ENCODE measurements at places on chromosomes 5 and 9. TPM values are rescaled to one million over a fixed set of nuclear protein-coding genes. Genes with fewer than 3 reads are reported as not detected.

GRCh38 chr9:121459513-121459912, 40.1 kb downstream of the GGTA1 start:
- H3K27ac ChIP-seq = no peak overlapping the region
- DNase-seq = no peak
- peaks cover 35% of the 10 kb centered on the region for H3K27me3 ChIP-seq
- H3K36me3 ChIP-seq = no peaks in the 10 kb centered on the region
- no peaks in the 10 kb centered on the region for H3K4me1 ChIP-seq

STC2 gene
- total RNA-seq = 71.7 TPM

DNA sequence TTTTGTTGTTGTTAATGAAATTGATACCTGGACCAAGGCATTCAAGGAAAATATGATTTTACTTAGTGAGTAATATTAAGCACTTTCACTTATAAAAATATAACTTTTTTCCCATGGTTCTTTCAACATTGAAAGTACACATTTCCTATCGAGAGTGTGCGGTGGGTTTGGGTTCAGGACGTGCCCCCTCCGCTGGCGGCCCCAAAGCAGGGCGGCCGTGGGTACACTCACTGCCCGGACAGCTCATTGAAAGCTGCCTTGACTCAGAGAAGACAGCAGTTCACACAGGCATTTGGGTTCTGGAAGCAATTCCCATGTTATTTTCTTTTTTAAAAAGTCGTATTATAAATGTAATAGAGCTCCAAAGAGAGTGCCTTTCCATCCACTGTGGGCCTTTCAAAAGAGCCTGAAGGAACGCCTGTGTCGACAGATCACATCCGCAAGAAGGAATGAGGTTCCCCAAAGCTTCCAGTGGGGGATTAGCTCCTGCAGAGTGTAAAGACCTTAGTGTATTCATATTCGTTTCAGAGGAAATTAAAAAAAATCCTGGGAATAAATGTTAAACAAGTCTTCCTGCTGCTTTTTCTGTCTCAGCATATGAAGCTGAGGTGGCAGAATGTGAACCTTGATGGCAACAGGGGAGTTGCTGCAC, 74.3 kb downstream of the PRDM6 start:
- H3K27me3 ChIP-seq = peaks cover 30% of the 10 kb centered on the region
- H3K4me1 ChIP-seq = peaks cover 2% of the 10 kb centered on the region
- H3K36me3 ChIP-seq = no peaks in the 10 kb centered on the region
- DNase-seq = no peak

DNA sequence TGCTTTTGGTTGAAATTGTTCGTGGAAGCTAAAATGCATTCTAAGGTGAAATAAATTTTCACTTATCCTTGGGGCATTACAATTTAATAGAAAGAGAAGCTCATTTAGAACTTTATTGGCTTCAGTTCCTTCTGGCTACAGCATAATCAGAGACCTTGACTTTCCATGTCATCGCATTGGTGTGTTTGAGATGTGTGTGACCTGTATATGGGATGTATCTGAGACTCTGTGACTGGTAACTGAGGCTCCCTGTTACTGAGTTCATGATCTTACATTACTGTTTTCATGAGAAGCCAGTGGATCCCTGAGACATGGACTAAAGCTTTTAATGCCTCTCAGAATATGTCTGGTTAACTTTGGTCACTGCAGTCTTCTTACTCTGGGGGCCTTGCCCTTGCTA, 32.5 kb downstream of the SH3GL2 start:
- peaks cover 14% of the 10 kb centered on the region for H3K27me3 ChIP-seq
- no peak for DNase-seq
- no peak overlapping the region for H3K27ac ChIP-seq
- H3K4me3 ChIP-seq = no peak overlapping the region

GRCh38 chr9:133048595-133048994, 13.2 kb upstream of the CEL start:
- no peak overlapping the region for H3K27ac ChIP-seq
- no peak overlapping the region for H3K4me3 ChIP-seq
- H3K36me3 ChIP-seq = peaks cover 5% of the 10 kb centered on the region
- DNase-seq = peak; percentile 26
- no peaks in the 10 kb centered on the region for H3K4me1 ChIP-seq

DNA sequence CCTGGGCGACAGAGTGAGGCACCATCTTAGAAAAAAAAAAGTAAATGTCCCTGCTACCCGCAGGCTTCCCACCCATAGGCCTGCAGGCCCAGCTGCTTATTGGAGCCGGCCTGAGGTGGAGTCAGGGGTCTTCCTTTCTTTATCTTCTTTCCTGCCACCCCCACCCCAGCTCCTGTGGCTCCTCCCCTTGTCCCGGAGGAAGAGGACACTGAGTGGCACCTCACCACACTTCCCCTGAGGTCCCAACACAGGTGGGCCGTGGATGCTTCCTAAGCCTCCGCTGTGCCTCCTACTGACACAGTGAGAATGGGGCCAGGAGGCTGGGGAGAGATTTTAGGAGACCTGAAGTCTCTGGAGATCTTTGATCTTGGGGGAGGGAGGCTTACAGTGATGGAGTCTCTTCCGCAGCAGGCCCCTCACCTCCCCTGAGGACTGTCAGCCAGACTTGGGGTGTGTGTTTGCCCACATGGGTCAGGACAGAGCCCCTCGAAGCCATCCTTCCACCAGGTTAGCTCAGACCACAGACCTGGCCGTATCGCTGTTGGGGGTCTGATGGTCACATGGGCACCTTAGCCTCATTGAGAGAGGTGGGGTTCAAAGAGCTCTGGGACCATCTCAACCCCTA, 135.4 kb upstream of the IER5L start:
- H3K36me3 ChIP-seq = no peaks in the 10 kb centered on the region
- peaks cover 35% of the 10 kb centered on the region for H3K4me1 ChIP-seq
- no peak overlapping the region for H3K27ac ChIP-seq
- H3K4me3 ChIP-seq = no peak overlapping the region
- H3K27me3 ChIP-seq = peaks cover 11% of the 10 kb centered on the region

GRCh38 chr9:130426467-130426773, 18.3 kb upstream of the ASS1 start:
- peaks cover 19% of the 10 kb centered on the region for H3K4me1 ChIP-seq
- H3K27ac ChIP-seq = no peak overlapping the region
- no peak overlapping the region for H3K4me3 ChIP-seq
- H3K27me3 ChIP-seq = peaks cover 7% of the 10 kb centered on the region
- H3K36me3 ChIP-seq = no peaks in the 10 kb centered on the region

DNA sequence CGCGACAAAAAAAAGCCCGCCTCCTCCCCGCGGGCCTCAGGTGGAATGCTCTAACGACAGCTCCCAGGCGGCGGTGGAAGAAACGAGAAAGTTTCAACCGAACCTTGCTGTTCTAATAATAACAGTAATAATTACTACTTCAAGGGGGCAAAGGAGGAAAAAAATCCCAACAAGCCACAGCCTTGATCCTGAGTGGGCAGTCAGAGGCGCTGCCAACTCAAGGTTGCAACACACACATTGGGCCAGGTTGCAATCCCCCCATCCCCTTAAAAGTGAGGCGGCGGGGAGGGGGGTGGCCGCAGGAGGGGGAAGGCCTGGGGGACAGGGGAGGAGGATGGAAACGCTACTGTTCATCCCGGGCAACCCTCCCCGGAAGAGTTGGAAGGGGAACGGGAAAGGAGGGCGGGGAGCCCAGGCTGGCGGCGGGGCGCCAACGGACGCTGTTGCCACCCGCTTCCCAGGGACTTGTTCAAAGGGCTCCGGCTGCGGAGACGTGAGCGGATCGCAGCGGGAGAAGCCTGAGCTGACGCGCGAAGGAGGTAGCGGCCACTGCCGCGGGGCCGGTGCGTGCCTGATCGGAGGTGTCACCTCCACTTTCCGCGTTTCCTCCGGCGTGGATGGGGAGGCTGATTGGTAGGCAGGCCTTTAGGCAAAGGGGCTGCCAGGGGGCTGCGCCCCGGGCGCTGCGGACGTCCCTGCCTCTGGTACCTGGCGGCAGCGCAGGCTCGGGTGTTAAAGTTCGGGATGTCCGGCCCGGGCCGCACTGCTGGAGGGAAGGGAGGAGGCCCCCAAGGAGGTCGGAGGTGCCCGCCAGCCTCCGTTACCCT, 647 bp downstream of the SMARCA2 start:
- peaks cover 41% of the 10 kb centered on the region for H3K4me1 ChIP-seq
- peak; percentile 23 for DNase-seq
- H3K36me3 ChIP-seq = no peaks in the 10 kb centered on the region
- H3K4me3 ChIP-seq = peak overlapping the region; percentile 99
- H3K27ac ChIP-seq = peak overlapping the region; percentile 88

CDO1 gene
- total RNA-seq = not detected

All from HFFc6 (cell line).